Activated gamma-delta T cell treated with Interleukin-2 at 50 U/mL for 16 hours (primary cell): ENCODE measurements at places on chromosomes 11 and 22.

GRCh38 chr11:4416816-4417215 is 23.3 kb upstream of the TRIM21 start:
- no peak for DNase-seq

DNA sequence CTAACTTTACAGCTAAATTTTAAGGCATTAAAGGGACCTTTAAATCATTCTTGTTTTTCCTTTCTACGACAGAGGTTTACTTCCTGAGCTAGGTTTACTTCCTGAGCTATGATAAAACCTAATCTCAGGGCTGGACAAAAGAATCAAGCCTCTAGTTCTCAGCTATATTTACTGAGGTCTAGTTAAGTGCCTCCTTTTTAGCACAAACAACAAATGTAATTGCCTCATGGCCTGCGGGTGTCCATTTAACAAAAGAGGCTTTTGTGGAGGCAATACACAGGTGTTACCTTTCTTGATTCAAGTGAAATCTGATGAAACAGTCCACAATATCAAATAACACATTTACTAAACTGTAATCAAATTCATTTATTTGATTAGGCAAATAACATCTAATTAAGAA is 67.3 kb downstream of the IMMP1L start:
- no peak for DNase-seq

DNA sequence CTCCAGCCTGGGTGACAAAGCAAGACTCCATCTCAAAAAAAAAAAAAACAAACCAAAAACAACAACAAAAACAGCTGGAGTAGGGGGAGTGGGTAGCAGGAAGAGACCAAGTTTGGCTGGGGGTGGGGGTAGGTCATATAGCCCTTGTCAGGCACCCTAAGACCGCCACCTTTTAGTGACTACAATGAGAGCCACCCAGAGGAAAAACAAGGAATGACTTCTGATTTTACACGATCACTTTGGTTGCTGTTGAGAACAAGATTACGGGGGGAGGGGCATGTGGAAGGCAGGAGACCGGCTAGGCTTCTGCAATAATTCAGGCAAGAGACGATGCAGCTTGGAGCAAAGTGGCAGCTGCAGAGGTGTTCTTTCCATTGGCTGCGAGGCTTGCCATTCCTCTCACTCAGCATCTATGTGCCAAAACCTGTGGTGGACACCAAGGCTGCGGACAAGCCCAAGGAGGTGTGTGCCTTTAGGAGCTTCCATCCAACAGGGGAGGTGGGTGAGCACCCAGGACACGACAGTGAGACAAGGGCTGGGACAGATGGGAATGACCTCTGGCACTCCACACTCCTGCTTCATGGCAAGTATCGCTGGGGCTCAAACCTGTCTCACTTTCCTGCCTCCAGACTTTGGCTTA is 1.7 kb downstream of the RPS19BP1 start:
- DNase-seq = no peak

DNA sequence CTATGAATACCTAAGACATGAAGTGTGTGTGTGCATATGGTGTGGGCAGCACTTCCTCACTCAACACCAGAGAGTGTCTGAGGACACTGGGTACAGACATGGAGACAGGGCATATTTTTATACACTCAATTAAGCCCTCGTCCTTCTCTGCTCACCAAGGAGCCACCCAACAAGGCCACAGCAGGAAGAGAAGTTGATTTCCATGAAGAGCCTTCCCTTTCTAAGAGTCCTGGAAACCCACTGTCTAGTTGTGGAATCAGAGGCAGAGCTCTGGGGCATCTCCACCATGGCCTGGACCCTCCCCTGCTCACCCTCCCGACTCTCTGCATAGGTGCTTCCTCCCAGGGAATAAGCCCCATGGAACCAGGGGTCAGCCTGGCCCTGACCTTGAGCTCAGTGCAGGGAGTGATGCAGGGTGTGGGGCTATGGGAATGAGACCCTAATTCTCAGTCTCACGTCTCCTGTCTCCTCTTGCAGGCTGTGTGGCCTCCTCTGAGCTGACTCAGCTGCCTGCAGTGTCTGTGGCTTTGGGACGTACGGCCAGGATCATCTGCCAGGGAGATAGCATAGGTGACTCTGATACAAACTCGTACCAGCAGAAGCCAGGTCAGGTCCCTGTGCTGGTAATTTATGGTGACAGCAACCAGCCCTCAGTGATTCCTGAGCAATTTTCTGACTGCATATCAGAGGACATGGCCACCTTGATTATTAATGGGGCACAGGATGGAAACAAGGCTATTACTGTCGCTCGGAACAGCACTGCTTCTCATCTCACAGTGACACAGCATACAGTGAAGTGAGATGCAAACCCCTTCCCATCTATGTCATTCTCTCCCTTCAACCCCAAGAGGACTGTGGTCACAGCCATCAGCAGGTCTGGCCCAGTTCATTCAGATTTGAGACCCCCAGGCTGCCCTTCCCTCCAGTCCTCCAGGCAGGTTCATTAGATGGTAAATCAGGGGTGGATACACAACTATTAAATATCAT is 14.6 kb upstream of the IGLL5 start:
- no peak for DNase-seq

DNA sequence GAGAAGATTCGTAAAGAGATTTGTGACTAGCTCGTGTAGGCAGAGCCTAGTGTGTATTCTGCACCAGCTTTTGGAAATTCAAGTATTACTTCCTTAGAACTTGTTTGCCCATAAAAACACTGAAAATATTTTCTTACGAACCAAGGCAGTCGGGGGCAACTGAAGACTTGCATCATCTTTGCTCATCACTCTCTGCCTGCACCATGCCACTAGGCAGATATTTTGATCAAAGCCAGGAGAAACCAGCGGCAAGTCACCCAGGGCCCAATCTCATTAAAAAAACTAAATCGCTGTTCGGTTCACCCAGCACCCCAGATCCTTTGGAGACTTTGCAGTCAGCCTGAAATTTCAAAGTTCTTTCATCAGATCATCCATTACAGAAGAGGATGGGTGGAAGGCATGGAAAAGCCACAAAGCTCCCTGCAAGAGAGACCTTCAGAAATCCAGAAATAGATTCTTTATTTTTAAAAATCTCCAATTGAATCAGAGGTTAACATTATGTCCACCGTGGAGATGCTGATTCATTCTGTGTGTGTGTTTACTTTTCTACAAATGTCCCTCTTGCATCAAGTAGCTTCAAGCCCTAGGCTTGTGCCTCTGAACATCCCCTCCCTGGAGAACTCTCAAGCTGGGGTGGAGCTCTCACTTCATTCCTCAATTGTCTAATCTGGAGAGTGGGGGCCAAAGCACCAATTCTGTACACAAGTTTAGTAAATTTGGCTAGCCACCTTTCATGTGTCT is 78.4 kb downstream of the ETS1 start:
- no peak for DNase-seq

DNA sequence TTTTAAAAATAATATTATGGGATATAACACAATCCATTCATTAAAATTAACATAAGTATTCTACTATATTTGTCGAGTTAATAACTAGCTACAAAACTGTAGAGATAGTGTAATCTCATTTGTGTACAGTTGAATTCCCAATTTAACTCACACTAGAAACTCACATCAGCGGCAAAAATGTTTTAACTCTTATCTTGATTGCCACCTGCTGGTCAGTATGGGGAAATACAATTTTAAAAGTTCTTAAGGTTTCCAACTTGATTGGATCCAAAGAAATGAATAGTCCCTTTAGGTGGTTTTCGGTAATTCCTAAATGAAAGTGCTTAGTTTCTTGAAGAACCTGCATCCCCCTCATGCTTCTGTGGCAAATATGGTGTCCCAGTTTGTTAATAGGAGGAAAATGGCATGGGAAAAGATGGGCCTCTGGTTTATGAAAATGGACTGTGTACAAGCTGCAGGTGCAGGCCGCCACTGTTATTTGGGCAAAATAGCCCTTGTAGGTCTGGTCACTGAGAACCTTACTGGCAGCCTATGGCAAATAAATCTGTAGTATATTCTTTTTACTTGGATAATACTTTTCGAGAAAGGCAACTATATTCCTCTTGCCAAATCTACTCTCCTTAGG is 33.7 kb upstream of the SLC17A6 start:
- DNase-seq = no peak

GRCh38 chr11:198236-198806 is 5.4 kb downstream of the SCGB1C1 start:
- no peak for DNase-seq

- no peak for DNase-seq
Observed at GRCh38 chr11:15161790-15162189, 47.1 kb downstream of the INSC start.

DNA sequence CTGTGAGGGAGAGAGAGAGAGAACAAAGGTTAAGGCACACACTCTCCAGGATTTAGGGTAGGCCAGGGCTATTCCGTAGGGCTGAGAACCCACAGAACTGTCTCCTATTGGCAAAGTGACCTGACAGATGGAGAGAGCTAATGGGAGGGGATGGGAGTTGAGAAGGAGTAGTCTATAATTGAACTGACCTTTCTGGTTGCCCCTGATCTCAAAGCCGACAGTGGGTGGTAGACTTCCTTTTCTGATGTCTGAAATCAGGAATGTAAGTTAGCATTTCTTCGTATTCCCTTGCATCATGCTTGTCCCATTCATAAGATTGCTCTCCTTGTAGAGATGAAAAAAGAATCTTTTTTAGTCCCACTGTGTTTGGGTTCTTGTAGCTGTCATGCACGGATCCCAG is 210.1 kb downstream of the NTM start:
- no peak for DNase-seq

GRCh38 chr11:46307785-46308341 is 30.4 kb downstream of the CREB3L1 start:
- no peak for DNase-seq

DNA sequence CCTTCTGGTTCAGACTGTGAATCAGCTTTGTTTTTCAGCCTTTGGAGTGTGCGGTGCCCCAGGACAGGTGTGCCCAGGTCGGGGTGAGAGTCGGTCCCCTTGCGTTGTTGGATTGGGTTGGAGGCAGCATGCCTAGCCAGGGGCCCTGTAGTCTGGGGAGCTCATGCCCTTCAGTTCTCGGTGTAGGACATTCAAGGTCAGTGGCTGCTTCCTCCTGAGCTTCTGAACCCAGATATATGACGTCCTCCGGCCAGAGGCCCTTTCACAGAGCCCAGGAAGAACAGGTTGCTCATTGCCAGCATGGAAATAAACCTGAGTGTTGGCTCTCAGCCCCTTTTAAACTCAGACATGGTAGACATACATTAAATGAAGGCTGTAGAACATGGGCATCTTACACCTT is 2.7 kb downstream of the CSRP3 start:
- no peak for DNase-seq

- DNase-seq = no peak
Observed at GRCh38 chr11:22479971-22480720, 142.0 kb downstream of the SLC17A6 start.

DNA sequence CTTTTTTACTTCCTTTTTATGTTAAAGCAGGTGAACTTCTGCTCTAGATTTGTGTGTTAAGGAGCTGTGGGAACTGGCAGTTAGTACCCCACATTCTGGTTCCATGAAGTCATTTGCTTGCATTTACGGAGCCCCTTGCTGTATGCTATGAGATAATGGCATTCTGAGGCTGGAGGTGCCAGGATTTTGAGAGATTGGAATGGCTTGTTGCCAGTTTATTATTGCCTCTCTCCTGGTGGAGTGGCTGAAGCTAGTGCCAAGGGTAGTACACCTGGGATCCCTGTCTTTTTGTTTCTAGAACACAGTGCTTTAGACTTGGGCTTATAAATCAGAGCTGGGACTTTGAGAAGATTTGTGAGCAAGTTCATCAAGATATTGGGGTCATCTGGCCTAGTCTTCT is 73.8 kb downstream of the STIM1 start:
- DNase-seq = no peak

DNA sequence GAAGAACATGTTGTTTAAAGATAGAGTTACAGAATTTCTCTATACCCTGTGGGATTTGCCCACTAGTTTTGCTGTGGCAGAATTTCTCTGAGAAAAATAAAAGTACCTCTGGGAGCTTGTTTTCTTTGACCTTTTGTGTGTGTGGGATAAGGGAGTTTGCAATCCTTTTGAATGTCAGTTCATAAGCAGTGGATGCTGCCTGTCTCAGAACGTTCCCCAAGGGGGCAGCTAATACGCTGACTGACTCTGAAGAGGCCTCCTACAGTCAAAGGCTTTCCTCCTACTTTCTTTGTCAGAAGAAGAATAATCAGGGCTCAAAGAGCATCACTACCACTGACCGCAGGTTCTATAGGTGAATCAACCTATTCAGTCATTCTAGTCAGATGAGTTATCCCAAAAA is 140.6 kb downstream of the AASDHPPT start:
- DNase-seq = no peak

DNA sequence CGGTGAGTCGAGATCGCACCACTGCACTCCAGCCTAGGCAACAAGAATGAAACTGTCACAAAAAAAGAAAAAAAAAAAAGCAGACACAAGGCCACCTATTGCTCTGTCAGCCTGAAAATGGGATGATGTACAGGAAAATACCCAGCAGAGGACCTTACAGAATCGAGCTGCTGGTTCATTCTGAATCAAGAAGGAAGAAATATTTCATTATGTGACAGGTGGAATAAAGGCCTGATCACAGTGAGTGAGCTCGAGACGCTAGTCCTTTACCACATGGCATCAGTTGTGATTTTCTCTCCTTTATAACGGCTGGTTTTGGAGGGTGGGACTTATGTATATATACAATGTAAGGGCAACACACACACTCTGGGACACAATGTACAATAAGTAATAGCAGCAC is 340.0 kb downstream of the LARGE1 start:
- no peak for DNase-seq

- DNase-seq = no peak
Observed at GRCh38 chr22:27252282-27253049, 549.1 kb downstream of the MN1 start.

DNA sequence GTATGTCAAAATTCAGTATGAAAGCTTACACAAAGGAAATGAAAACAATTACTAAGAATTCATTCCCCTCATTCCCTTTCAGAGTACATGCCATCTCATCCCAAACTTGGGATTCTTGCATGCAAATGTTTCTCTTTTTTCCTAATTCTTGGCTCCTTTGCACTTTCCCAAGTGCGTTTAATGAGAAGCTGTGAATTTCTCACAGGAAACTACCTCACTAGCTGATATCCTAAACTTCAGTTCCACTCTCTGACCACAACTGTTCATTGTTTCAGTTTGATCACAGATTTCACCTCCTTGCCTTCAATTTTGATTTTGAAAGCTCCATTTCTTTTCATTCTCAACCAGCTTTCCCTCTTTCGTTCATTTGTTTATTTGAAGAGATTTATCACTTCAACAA is 5.9 kb upstream of the ARL14EP start:
- DNase-seq = no peak

GRCh38 chr11:111788051-111788450 is 21.9 kb upstream of the PPP2R1B start:
- DNase-seq = no peak

GRCh38 chr11:121341609-121342008 is 49.0 kb downstream of the SC5D start:
- DNase-seq = no peak

GRCh38 chr22:40105755-40106154 is 72.0 kb upstream of the TNRC6B start:
- DNase-seq = no peak

- no peak for DNase-seq
Observed at GRCh38 chr11:95363164-95363563, 132.2 kb upstream of the SESN3 start.

- DNase-seq = no peak
Observed at GRCh38 chr11:8523396-8523795, 70.6 kb downstream of the STK33 start.
